ENCODE measurements at places on chromosomes 3 and 15.

GRCh38 chr15:39340903-39341645, 239.8 kb upstream of the THBS1 start:
- H3K36me3 ChIP-seq = no peaks in the 10 kb centered on the region
- no peaks in the 10 kb centered on the region for H3K27me3 ChIP-seq
- H3K27ac ChIP-seq = no peak overlapping the region
- DNase-seq = no peak
- no peak overlapping the region for H3K4me3 ChIP-seq
- H3K4me1 ChIP-seq = no peaks in the 10 kb centered on the region

- H3K27me3 ChIP-seq = peaks cover 6% of the 10 kb centered on the region
- no peaks in the 10 kb centered on the region for H3K4me1 ChIP-seq
- H3K27ac ChIP-seq = no peak overlapping the region
- H3K36me3 ChIP-seq = no peaks in the 10 kb centered on the region
- no peak overlapping the region for H3K4me3 ChIP-seq
Observed at GRCh38 chr15:30030345-30030744, 52.4 kb upstream of the GOLGA8J start.

DNA sequence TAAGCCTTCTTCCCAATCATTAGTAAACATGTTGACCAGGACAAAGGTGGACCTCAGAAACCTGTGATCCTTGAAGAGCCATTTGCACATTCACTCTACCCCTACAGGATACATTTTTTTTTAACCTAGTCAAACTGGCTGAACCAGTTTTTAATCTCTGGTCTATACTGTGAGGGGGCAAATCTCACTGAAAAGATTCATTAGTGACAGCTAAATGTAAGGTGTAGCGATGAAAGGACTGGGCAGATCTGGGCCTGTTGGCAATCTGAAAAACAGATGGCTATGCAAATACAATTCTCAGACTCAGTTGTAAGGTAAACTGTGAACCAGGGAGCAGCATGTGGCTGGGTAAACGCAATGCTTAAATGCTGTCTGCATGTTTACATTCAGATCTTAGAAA, 75.6 kb upstream of the SNTN start:
- no peaks in the 10 kb centered on the region for H3K4me1 ChIP-seq
- no peak overlapping the region for H3K27ac ChIP-seq
- DNase-seq = no peak
- H3K27me3 ChIP-seq = no peaks in the 10 kb centered on the region
- H3K4me3 ChIP-seq = no peak overlapping the region

DNA sequence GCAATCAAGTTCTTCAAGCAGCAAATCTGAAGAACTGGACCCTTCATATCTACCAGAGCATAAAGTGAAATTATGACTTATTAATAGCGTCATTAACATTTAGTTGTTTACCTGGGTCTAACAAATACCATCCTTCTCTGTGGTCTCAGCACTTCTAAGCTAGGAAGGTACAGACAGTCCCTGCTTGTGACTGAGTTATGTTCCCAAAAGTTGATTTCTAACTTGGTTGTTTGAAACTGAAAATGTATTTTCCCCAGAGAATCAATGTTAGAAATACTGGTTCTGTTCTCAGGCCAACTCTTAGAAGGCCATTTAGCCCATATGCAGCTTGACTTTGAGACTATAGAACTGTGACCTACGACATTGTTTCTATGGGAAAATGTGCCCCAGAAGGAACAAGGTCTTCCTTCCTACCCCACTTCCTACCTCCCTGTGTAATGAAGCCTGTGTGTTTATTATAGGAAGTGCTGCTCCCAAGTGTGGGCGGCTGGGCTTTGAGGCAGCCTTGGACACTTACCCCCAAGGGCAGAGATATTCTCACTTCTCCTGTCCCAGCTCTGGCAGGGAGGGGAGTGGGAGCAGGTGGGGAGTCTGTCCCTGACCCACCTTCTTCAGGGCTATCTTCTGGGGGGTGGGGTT, 12.2 kb upstream of the MAPK6 start:
- H3K27me3 ChIP-seq = no peaks in the 10 kb centered on the region
- peaks cover 3% of the 10 kb centered on the region for H3K36me3 ChIP-seq
- no peak overlapping the region for H3K4me3 ChIP-seq
- DNase-seq = no peak
- peak overlapping the region; percentile 59 for H3K27ac ChIP-seq

DNA sequence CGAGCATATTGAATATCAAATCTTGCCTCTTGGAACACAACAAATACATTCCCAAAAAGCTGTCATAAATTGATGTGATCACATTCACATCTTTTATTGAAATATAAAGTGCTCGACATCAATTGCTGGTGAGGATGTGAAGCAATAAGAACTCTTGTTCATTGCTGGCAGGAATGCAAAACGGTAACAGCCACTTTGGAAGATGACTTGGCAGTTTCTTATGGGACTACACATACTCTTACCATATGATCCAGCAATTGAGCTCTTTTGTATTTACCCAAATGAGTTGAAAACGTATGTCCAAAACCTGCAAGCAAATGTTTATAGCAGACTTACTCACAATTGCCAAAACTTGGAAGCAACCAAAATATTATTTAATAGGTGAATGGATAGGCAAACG, 234.9 kb downstream of the CACNA2D3 start:
- no peak for DNase-seq
- H3K4me1 ChIP-seq = no peaks in the 10 kb centered on the region
- H3K36me3 ChIP-seq = no peaks in the 10 kb centered on the region
- H3K4me3 ChIP-seq = no peak overlapping the region
- no peaks in the 10 kb centered on the region for H3K27me3 ChIP-seq
- H3K27ac ChIP-seq = no peak overlapping the region

DNA sequence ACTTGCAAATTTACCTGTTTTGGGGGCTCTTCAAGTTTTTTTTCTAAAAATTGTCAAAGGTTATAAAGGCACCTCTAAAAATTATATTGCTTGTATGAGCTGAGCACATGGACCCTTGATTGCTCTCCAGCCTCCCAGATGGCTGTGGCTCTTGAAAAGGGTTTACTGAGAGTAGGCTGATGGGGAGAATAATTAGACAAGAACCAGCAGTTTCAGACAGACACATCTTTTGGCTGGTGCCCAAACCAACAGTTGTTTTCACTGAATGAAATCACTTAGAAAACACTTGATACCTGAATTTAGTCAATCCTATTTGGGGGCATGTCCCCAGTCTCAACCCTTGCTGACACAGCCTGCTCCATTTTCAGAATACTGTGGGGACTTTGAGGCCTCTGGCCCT, 217.6 kb downstream of the KBTBD8 start:
- no peaks in the 10 kb centered on the region for H3K36me3 ChIP-seq
- no peak for DNase-seq
- no peak overlapping the region for H3K4me3 ChIP-seq

GRCh38 chr3:40968666-40969065, 230.6 kb upstream of the CTNNB1 start:
- H3K4me1 ChIP-seq = peaks cover 32% of the 10 kb centered on the region
- H3K4me3 ChIP-seq = no peak overlapping the region
- no peaks in the 10 kb centered on the region for H3K36me3 ChIP-seq
- peaks cover 5% of the 10 kb centered on the region for H3K27me3 ChIP-seq
- no peak for DNase-seq
- H3K27ac ChIP-seq = no peak overlapping the region

DNA sequence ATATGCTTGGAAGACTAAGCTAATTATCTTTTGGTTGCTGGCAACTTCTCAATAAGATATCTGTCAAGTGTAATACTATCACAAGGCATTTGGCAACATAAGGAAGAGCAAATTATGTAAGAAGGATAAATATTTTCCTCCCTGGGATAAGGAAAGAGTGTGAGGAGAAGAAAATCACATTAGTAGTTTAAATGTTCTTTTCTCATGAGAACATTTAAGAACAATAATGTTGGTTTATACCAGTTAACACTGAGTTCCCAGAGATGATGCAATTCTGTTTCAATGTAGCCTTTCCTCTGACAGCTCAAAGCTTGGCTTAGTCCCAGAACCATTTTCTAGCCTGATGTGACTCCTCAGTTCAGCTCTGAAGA, 66.1 kb upstream of the NPHP3 start:
- H3K36me3 ChIP-seq = no peaks in the 10 kb centered on the region
- H3K27me3 ChIP-seq = peaks cover 10% of the 10 kb centered on the region

- no peak overlapping the region for H3K27ac ChIP-seq
- H3K4me1 ChIP-seq = no peaks in the 10 kb centered on the region
- DNase-seq = no peak
Observed at GRCh38 chr15:68402432-68403160, 29.4 kb downstream of the ITGA11 start.

- no peak overlapping the region for H3K27ac ChIP-seq
- no peaks in the 10 kb centered on the region for H3K36me3 ChIP-seq
- no peak overlapping the region for H3K4me3 ChIP-seq
- no peak for DNase-seq
- H3K27me3 ChIP-seq = peaks cover 14% of the 10 kb centered on the region
Observed at GRCh38 chr3:111848283-111848682, 10.8 kb upstream of the PHLDB2 start.

- no peaks in the 10 kb centered on the region for H3K36me3 ChIP-seq
- H3K4me1 ChIP-seq = no peaks in the 10 kb centered on the region
- H3K27me3 ChIP-seq = no peaks in the 10 kb centered on the region
- no peak overlapping the region for H3K27ac ChIP-seq
- no peak overlapping the region for H3K4me3 ChIP-seq
Observed at GRCh38 chr15:93780073-93780472, 451.3 kb upstream of the MCTP2 start.

DNA sequence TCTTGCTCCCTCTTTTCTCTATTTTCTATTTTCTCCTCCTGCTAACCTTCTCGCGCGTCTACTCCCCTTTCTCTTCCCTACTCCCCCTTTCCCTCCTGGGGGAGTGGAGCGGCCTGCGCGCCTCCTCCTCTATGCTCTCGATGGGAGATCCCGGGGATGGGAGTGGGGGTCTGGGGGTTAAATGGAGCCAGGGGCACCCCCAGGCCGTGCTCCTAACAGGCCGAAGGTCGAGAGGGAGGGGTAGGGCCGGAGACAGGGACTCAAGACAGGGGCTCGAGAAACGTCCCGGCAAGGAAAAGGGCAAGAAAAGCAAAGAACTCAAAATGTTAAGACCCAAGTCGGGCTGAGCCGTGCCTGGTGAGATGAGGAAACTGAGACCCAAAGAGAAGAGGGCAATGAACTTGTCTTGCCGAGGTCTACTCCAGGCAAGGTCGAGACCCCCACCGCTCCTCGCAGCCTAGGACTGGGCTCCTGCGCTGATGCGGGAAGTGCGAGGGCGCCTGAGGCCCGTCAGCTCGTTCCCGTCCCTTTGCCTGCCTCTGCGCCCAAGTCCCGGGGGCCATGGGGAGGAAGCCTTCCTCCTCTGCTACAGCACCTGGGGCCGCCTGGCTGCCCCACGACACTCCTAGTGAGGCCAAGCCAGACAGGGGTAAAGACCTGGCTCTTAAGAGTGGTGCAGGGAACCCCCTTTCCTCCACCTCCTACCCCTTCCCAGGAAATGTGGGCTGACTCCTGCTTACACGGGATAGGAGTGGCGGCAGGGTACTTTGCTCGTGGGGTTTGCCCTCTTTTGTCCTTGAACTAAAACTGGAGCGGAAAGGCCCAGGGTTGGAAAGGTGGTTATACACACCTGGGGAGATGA, 770 bp upstream of the MEGF11 start:
- DNase-seq = no peak
- no peaks in the 10 kb centered on the region for H3K36me3 ChIP-seq
- H3K27me3 ChIP-seq = peaks cover 69% of the 10 kb centered on the region
- peak overlapping the region; percentile 63 for H3K4me3 ChIP-seq
- no peak overlapping the region for H3K27ac ChIP-seq

DNA sequence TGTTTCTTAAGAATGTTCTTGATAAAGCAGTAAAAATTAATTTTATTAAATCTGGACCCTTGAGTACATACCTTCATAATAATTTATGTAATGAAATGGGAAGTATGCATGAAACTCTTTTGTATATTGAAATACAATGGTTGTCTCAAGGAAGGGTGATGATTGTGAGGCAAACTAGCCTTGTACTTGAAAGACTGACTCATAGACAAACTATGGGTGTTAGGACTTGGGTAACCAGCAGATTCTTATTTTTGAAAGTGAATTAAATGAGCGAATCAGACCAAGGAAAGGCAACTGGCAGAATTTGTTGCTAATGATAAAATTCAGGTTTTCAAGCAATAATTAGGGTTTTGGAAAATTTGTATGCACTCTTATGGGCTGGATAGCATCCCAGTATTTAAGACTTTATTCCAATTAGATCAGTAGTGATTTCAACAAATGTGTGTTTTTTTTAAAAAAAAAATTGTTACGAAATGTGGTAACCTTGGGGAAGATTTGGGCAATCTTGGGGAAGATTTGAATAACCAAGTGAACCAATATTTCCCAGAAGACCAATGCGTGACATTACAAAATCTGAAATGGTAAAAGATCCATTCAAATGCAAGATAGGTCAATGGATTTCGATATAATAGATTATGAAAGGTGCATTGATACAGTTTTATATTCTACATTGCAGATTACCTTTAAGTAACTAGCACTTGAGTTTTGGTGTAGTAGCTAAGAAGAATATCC, 42.0 kb downstream of the ATP2C1 start:
- no peak overlapping the region for H3K4me3 ChIP-seq
- H3K27ac ChIP-seq = no peak overlapping the region
- H3K4me1 ChIP-seq = peaks cover 4% of the 10 kb centered on the region
- peaks cover 35% of the 10 kb centered on the region for H3K36me3 ChIP-seq
- DNase-seq = no peak

DNA sequence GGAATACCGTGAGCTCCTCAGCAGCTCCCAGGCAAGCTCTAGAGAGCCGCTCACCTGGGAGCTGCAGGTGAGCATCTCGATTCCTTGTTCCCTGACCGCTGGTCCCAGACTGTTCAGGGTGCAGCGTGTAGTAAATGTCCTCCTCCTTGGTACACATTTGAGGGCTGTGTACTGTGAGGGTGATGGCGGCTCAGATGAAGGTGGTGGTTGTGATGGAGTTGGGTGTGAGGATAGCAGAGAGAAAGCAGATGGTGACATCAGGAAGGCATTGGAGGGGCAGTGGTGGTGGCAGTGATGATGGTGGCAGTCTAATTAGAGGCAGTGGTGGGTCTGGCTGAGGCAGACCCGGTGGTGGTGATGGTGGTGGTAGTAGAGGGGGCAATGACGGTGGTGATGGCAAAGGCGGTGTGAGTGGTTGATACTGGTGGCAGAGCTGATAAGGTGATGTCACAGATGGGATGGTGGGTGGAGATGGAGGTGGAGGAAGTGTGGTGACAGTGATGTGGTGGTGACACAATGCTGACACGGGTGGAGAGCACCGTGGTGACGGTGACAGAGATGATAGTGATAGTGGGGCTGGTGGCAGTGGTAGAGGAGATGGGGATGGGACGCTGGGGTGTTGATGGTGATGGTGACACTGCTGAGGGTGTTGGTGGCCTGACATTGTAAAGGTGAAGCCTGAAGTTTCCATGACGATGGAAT, at the start of gene DNAJB8:
Gene DNAJB8, minus strand, starts transcription at position 51 of the 702 bp plus-strand sequence. CDS start 3,645 bp downstream, outside the sequence.
- H3K27ac ChIP-seq = no peak within 1 kb of the TSS
- no peak within 1 kb of the TSS for H3K4me3 ChIP-seq
- peak; percentile 41 for DNase-seq
- peaks cover 12% of the 10 kb centered on the region for H3K4me1 ChIP-seq
- peaks cover 22% of the 10 kb centered on the region for H3K27me3 ChIP-seq

DNA sequence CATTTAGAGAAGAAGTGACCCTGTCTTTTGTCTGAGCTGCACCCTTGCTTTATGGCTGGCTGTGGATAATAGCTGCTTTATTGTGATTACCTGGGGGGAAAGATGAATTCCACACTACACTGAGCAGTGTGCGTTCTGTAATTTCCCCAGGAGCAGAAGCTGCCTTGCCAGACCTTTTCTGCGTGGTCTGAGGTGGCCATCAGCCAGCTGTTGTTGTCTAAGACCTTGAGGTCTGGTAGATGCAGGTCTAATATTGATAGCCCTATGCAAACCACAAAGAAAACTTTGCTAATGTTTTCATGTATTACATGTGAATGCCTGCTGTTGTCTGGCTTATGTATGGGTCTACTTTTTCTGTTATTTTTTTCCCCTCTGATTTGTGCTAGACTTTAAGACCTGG, 144.6 kb downstream of the THSD4 start:
- peaks cover 2% of the 10 kb centered on the region for H3K27me3 ChIP-seq
- no peaks in the 10 kb centered on the region for H3K4me1 ChIP-seq
- no peak overlapping the region for H3K4me3 ChIP-seq
- H3K36me3 ChIP-seq = no peaks in the 10 kb centered on the region
- H3K27ac ChIP-seq = no peak overlapping the region

Measured in activated CD4-positive, alpha-beta T cell treated with anti-CD3 and anti-CD28 coated beads, Interleukin-2, amount 10 ng/mL, durations not matched to agents 7 days and 5 days (primary cell).